Activated naive CD4-positive, alpha-beta T cell treated with anti-CD3 and anti-CD28 coated beads, Interleukin-2, amount 50 U/mL, for 72 hours (primary cell): ENCODE measurements at places on chromosomes 16 and 17. TPM values are rescaled to one million over a fixed set of nuclear protein-coding genes. Genes with fewer than 3 reads are reported as not detected.
A peak's percentile ranks its signal among the peaks of the same experiment; 100 is the strongest.

- DNase-seq, result no peak
Observed at GRCh38 chr16:67748834-67749233, 29.7 kb upstream of the GFOD2 start.

Gene CRK
- 12.5 TPM for total RNA-seq

- DNase-seq, result no peak
Observed at GRCh38 chr17:48113201-48113676, 5.7 kb downstream of the SNX11 start.

DNA sequence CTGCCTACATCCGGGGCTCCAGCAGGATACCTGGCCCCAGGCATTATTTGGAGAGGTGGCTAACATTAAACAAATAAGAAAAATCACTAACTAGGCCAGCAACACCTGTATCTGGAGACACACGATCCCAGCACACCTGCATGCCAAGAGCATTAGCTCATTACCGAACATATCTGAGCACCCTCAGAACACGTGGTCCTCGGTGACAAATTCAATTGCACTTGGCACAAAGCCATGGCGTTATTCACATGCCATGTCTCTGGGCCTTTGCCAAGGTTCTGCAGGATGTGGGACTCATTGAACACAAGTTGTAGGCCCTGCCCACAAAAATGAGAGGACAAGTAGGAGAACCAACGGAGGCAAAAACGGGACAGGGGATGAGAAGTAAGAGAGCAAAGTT lies 552.3 kb downstream of the TOX3 start:
- no peak for DNase-seq

- DNase-seq, result no peak
Observed at GRCh38 chr17:30229012-30229411, 6.5 kb downstream of the SLC6A4 start.

GRCh38 chr17:28975031-28975430 lies 23.7 kb upstream of the PHF12 start:
- no peak for DNase-seq

DNA sequence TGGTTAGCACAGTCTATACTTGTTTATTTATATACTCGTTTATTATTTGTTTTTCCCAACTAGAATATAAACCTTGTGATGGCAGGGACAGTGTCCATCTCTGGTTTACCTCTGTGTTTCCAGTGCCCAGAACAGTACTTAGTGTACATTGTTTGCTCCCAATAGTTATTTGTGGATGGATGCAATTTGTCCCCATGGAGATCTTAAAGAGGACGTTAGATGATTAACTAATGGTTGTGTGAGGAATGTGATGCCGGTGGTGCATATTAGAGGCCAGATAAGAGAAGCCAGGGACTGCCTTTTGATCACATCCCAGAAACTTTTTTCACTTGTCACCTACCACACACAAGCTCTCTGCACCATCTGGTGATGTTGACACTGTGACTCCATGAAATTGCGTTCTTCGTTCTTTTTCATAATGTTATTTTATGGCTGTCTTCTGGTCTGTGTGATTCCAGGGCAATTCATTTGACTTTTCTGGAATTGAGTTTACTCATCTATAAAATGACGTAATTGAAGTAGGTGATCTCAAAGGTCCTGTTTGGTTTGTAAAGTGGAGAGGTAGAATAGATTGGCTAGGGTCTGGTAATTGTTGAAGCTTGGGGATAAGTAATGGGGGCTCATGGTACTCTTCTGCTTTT lies 1.2 kb downstream of the COX10 start:
- DNase-seq, result no peak

DNA sequence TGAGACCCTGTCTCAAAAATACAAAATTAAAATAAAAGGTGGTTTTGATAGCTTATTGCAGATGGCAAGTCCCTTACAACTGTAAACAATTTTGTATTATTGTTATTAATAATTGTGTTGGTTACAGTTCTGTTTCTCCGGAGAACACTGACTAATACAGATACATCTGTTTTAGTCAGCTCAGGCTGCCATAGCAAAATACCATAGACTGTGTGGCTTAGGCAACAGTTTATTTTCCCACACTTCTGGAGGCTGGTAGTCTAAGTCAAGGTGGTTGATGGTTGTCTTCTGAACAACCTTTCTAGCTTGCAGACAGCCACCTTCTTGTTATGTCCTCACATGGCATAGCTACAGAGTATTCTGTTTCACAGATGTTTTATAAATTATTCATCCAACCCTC lies 14.2 kb upstream of the IL21R start:
- DNase-seq, result no peak

DNA sequence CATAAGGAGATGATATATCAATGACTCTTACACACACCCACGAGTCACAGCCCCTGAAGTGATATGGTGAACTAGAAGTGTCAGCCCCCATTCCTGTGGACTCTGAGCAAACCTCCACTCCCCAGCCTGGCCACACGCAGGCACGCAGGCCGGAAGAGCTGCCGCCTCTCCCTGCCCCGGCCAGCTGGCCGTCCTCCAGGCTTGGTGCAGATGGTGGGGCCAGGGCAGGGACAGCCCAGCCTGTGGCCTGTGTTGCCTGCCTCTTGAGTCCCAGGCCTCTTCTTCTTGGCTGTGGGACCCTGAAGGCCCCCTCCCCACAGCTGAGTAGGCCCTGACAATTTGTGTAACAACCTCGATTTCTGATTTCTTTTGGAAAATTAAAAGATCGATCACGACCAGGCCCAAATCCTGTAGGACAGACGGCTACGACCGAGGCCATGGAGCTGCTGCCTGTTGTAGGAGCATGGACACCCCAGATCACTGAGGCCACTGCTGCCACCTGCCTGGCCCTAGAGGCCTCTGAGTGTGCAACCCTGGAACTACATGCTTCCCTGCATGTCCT lies 10.0 kb upstream of the MPRIP start:
- DNase-seq, result no peak

DNA sequence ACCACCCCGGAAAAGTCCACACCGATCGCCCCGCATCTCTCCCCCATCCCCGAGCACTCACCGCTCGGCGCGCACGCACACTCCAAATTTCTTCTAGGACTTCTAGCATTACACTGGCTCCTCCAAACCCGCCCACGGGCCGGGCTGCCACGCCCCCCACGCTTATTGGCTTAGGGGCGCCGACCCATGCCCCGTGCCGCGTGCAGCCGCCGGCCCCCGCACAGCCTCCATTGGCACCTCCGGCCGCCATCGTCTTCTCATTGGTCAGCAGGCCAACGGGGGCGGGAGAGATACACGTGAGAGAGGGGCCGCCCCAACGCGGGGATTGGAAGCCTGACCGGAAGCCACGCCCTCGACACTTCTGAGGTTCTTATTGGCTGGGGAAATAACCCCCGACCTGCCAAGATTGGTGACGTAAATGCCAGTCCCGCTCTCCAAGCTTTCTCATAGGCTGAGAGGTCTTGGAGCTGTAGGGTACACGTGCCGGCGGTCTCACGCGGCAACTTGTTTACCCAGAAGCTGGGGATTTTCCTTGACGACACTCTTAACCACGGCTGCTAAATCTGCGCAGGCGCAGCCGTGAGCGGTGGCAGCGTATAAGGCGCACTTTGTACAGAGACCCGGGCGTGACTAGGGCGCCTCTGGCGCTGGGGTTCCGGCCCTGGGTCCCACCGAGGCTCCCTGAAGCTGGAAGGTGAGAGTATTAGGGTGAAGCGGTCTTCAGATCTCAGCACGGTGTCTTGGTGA lies 4.2 kb upstream of the PER1 start:
- DNase-seq, result peak; percentile 99

GRCh38 chr16:63458846-63459245 lies 1422.6 kb upstream of the CDH8 start:
- DNase-seq, result no peak
